Neuronal stem cell (in vitro differentiated cells): ENCODE measurements at places on chromosomes 11 and 22.

GRCh38 chr22:44424867-44425693 is 73.0 kb downstream of the RTL6 start:
- H3K36me3 ChIP-seq, result no peaks in the 10 kb centered on the region
- no peak for DNase-seq
- H3K27me3 ChIP-seq, result no peaks in the 10 kb centered on the region
- peaks cover 10% of the 10 kb centered on the region for H3K4me1 ChIP-seq
- H3K4me3 ChIP-seq, result no peak overlapping the region
- H3K27ac ChIP-seq, result no peak overlapping the region

- H3K4me3 ChIP-seq, result no peak overlapping the region
- H3K27ac ChIP-seq, result no peak overlapping the region
- H3K27me3 ChIP-seq, result no peaks in the 10 kb centered on the region
- DNase-seq, result no peak
These were observed 55.1 kb downstream of the DLG2 start for GRCh38 chr11:85572056-85572455.

- H3K27me3 ChIP-seq, result no peaks in the 10 kb centered on the region
- H3K36me3 ChIP-seq, result peaks cover 58% of the 10 kb centered on the region
- H3K4me1 ChIP-seq, result no peaks in the 10 kb centered on the region
- DNase-seq, result no peak
- no peak overlapping the region for H3K27ac ChIP-seq
These were observed 43.5 kb downstream of the CERK start for GRCh38 chr22:46694416-46695170.

DNA sequence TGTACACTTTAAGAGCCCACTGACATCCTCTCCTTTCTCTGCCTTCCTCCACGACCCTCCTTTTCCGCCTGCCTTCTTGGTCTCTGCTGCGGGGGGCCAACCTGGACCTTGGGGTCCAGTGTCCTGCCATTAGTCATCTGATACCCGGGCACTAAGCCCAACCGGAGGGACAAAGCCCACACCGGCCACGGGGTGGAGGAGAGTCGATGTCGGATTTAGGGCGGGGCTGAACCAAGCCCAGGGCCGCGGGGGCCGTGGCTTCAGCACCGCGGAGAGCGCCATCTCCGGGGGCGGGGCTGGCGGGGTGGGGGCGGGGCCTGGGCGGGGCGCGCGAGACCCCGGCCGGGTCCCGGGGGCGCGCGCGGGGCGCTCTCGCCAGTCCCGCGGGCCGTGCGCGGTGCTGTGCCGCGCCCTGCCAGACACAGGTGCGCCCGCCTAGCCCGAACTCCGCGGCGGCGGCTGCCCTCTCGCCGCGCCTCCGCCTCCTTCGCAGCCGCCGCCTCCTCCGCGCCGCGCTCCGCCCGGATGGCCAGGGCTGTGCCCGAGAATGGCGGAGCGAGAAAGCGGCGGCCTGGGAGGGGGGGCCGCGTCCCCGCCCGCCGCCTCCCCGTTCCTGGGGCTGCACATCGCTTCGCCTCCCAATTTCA is at the start of gene MAPK8IP1:
Gene MAPK8IP1 (plus strand): TSS at position 378 of the 647 bp plus-strand sequence. CDS start 170 bp downstream, at position 548.
- H3K4me3 ChIP-seq, result peak within 1 kb of the TSS; percentile 57
- H3K4me1 ChIP-seq, result peaks cover 7% of the 10 kb centered on the region
- H3K27me3 ChIP-seq, result no peaks in the 10 kb centered on the region
- H3K36me3 ChIP-seq, result peaks cover 5% of the 10 kb centered on the region

DNA sequence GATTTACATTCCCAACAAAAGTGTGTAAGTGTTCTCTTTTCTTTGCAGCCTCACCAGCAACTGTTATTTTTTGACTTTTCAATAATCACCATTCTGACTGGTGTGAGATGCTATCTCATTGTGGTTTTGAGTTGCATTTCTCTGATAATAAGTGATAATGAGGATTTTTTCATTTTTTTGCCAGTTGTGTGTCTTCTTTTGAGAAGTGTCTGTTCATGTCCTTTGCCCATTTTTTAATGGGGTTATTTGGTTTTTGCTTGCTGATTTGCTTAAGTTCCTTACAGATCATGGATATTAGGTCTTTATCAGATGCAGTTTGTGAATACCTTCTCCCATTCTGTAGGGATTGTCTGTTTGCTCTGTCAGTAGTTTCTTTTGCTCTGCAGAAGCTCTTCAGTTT is 107.7 kb downstream of the EHF start:
- no peaks in the 10 kb centered on the region for H3K27me3 ChIP-seq
- no peak for DNase-seq
- H3K4me1 ChIP-seq, result no peaks in the 10 kb centered on the region
- no peak overlapping the region for H3K27ac ChIP-seq
- H3K36me3 ChIP-seq, result no peaks in the 10 kb centered on the region
- H3K4me3 ChIP-seq, result no peak overlapping the region

DNA sequence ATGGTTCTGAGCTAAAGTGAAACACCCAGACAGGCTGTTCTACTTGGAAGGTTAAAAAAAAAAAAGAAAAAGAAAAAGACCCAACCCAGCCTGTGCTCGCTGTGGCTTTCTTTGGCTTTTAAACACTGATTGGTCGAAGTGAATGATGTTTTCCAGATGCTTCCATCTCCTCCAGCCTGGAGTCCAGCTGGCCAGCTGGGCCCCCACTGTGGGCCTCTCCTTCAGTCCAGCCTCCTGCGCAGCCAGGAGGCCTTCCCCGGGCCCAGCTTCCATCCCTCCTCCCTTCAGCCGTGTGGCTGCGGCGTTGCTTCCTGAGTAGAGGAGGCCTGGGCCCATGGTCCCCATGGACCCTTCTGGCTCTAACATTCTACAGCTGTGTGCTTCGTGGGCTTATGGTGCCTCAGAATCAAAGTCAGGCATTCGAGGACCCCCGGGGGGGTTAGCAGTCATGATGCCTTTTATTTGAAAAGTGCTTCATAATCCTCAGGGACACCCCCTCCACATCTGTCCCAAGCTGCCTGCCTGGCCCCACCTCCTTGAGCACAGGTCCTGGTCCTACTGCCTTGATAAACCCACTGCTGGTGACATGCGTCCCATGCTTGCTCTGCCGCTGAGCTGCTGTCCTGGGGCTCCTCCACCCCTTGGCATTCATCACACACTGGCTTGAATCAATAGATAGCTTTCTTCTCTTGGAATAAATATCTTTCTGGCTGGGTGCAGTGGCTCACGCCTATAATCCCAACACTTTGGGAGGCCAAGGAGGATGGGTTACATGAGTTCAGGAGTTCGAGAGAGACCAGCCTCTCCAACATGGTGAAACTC is 42.2 kb upstream of the FBLN1 start:
- H3K27me3 ChIP-seq, result no peaks in the 10 kb centered on the region
- H3K36me3 ChIP-seq, result no peaks in the 10 kb centered on the region
- H3K4me3 ChIP-seq, result no peak overlapping the region
- no peak overlapping the region for H3K27ac ChIP-seq

DNA sequence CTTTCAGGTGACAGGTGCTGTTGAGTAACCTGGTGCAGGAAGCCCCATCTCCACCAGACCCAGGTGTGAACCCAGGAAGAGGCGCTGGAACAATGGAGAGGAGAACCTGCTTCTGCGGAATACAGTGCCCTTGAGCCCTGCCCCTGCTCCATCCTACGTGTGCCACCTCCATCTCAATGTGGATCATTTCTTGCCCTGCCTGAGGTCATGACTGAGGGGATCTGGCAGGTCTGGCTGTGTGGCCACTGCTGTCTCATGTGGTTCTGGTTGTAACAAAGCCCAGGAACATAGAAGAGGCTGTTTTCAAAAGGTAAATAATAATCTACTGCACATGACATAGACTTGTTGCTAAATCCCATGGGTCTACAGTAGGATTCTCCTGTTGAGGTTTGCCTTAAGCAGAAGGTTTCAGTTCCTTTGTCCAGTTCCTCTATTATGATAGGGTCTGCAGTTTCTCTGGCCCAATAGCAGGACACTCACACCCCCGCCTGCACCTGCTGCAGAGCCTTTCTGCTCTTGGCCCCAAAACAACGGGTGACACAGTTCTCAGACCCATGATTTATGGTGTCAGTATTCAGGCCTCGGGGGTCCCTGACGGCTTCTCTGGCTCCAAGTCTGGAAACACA is 113.5 kb upstream of the IGLL5 start:
- DNase-seq, result no peak
- no peaks in the 10 kb centered on the region for H3K4me1 ChIP-seq
- H3K36me3 ChIP-seq, result no peaks in the 10 kb centered on the region

DNA sequence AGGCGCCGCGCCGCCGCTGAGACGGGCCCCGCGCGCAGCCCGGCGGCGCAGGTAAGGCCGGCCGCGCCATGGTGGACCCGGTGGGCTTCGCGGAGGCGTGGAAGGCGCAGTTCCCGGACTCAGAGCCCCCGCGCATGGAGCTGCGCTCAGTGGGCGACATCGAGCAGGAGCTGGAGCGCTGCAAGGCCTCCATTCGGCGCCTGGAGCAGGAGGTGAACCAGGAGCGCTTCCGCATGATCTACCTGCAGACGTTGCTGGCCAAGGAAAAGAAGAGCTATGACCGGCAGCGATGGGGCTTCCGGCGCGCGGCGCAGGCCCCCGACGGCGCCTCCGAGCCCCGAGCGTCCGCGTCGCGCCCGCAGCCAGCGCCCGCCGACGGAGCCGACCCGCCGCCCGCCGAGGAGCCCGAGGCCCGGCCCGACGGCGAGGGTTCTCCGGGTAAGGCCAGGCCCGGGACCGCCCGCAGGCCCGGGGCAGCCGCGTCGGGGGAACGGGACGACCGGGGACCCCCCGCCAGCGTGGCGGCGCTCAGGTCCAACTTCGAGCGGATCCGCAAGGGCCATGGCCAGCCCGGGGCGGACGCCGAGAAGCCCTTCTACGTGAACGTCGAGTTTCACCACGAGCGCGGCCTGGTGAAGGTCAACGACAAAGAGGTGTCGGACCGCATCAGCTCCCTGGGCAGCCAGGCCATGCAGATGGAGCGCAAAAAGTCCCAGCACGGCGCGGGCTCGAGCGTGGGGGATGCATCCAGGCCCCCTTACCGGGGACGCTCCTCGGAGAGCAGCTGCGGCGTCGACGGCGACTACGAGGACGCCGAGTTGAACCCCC is 798 bp downstream of the BCR start:
- no peak for DNase-seq
- H3K4me3 ChIP-seq, result peak overlapping the region; percentile 85
- H3K36me3 ChIP-seq, result peaks cover 37% of the 10 kb centered on the region
- H3K4me1 ChIP-seq, result peaks cover 44% of the 10 kb centered on the region
- no peak overlapping the region for H3K27ac ChIP-seq
- H3K27me3 ChIP-seq, result no peaks in the 10 kb centered on the region

DNA sequence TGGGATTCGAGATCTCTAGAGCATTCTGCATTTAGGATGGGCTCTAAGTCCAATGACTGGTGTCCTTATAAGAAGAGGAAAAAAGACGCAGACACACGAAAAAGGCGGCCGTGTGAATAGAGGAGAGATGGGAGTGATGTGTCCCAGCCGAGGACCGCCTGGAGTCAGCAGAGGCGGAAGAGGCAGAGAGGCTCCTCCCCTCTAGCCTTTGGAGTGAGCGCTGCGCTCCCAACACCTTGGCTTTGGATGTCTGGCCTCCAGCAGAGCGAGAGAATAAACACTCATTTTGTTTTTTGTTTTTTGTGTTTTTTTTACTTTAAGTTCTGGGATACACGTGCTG is 83.0 kb upstream of the RTL6 start:
- no peak overlapping the region for H3K4me3 ChIP-seq
- no peak for DNase-seq

DNA sequence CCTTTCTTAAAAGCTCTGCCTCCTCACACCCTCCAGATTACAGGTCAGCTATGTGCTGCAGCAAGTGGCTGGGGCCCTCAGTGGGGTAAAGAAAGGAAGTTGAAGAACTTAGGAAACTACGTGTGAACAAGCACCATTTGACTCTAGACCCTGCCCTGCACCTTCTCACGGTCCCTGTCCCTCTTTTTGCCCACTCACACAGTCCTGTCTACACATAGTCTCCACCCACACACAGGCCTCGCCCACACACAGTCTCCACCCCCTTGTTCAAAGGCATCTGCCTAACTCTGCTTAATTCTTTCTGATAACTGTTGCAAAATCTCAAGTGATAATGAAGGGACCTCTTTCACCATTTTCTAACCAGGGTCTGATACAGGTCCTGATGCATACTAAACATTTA is 59.0 kb downstream of the TMPRSS5 start:
- no peaks in the 10 kb centered on the region for H3K36me3 ChIP-seq
- no peaks in the 10 kb centered on the region for H3K4me1 ChIP-seq
- no peak overlapping the region for H3K27ac ChIP-seq
- H3K27me3 ChIP-seq, result no peaks in the 10 kb centered on the region
- H3K4me3 ChIP-seq, result no peak overlapping the region
- DNase-seq, result no peak

- H3K36me3 ChIP-seq, result peaks cover 12% of the 10 kb centered on the region
- DNase-seq, result no peak
- no peaks in the 10 kb centered on the region for H3K27me3 ChIP-seq
These were observed 20.7 kb downstream of the NADSYN1 start for GRCh38 chr11:71473793-71474080.

GRCh38 chr11:64341851-64342791 is 2.1 kb downstream of the CCDC88B start:
- no peak overlapping the region for H3K4me3 ChIP-seq
- H3K4me1 ChIP-seq, result peaks cover 16% of the 10 kb centered on the region
- H3K36me3 ChIP-seq, result no peaks in the 10 kb centered on the region
- peaks cover 11% of the 10 kb centered on the region for H3K27me3 ChIP-seq
- H3K27ac ChIP-seq, result no peak overlapping the region

- H3K27ac ChIP-seq, result no peak overlapping the region
- H3K4me3 ChIP-seq, result no peak overlapping the region
- DNase-seq, result no peak
- H3K4me1 ChIP-seq, result no peaks in the 10 kb centered on the region
- H3K27me3 ChIP-seq, result no peaks in the 10 kb centered on the region
- H3K36me3 ChIP-seq, result no peaks in the 10 kb centered on the region
These were observed 8.9 kb downstream of the OR4X1 start for GRCh38 chr11:48272606-48273005.

GRCh38 chr11:8573777-8574176 is 20.3 kb downstream of the STK33 start:
- no peak for DNase-seq
- no peaks in the 10 kb centered on the region for H3K27me3 ChIP-seq
- no peaks in the 10 kb centered on the region for H3K4me1 ChIP-seq

GRCh38 chr11:75792127-75792731 is 22.8 kb upstream of the UVRAG start:
- H3K27ac ChIP-seq, result no peak overlapping the region
- H3K4me3 ChIP-seq, result no peak overlapping the region
- H3K36me3 ChIP-seq, result no peaks in the 10 kb centered on the region

- no peak overlapping the region for H3K27ac ChIP-seq
- no peaks in the 10 kb centered on the region for H3K27me3 ChIP-seq
- H3K36me3 ChIP-seq, result no peaks in the 10 kb centered on the region
- DNase-seq, result no peak
- no peak overlapping the region for H3K4me3 ChIP-seq
- H3K4me1 ChIP-seq, result peaks cover 2% of the 10 kb centered on the region
These were observed 8.1 kb upstream of the MOB2 start for GRCh38 chr11:1494650-1495049.

DNA sequence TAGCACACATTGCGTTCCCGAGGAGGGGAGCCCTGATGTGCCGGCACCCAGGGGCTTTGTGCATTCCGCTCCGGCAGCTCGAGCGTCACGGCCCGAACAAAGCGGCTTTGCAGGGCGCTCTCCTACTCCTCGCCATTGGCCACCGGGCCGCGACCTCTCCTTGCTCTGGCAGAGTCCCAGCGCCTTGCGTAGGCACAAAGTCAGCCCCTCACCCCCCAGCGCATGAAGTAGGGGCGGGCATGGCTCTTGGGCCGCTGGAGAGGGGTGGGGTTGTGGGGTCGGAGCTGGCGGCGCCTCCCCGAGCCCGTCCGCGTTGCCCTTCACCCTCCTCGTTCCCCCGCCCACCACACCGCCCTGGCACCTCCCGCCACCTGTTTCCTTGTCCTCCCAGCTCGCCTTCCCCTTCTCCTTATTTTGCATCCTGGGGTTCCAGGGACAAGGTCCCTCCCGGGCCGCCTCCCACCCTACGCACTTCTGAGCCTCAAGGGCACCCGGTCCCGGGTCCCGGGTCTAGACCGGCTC is 753 bp upstream of the PPARA start:
- H3K4me3 ChIP-seq, result peak overlapping the region; percentile 58
- peak; percentile 48 for DNase-seq
- H3K4me1 ChIP-seq, result peaks cover 4% of the 10 kb centered on the region
